ENCODE measurements at places on chromosomes 6 and 20.

DNA sequence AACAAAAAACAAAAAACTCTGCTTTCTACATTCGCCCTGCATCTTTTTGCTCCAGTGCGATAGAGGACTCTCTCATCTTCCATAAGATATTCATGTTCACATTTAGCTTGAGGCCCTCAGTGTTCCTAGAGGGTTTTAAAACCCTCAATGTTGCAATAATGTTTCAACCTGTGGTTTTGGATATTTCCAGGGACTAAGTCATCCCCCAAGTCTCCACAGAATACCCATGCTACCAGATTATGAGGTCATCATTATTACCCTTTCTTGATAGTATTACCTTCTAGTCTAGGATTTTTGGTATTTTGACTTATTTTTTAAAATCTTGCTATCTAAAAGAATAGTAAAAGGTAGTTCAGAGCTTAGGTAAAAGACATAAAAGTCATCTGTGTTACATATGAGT, 480.5 kb upstream of the ID4 start:
- DNase-seq: no peak

GRCh38 chr6:79821859-79822258, 125.5 kb downstream of the ELOVL4 start:
- DNase-seq: no peak

- DNase-seq: no peak
Measured at GRCh38 chr6:119442776-119443184, 93.2 kb upstream of the MAN1A1 start.

GRCh38 chr6:90167514-90168379, 128.9 kb downstream of the BACH2 start:
- no peak for DNase-seq

DNA sequence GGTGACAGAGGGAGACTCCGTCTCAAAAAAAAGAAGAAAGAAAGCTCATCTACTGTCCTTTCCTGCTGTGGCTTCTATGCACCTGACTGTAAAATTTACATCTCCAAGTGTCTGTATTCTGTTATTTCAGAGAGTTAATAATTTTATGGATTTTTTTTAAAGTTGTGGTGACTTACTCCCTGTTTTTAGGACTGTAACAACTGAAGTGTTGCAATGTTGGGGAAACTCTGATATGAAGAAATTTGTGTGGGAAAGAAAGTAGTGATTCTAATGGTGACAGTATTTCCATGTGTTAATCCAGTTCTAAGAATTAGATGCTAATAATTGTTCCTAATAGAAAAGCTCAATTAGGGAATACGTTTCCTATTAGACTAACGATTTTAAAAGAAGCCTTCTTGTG, 27.4 kb downstream of the STX11 start:
- no peak for DNase-seq

- DNase-seq: no peak
Measured at GRCh38 chr20:4091490-4092479, 76.4 kb upstream of the RNF24 start.

DNA sequence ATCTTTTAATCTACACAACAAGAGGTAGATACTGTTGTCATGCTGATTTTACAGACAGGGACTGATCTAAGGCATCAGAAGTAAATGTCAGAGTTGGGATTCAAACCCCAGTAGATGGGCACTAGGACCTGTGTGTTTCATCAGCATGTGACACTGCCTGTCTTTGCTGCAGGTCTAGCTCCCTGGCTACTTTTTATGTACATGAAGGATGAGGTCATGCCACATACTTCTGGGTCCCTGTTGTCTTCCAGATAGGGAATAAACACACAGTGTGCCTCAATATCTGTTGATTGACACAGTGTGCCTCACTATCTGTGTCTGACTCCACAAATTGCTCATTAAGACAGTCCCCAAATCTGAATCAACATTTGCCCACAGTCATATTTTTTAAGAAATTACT, 106.9 kb downstream of the TFAP2B start:
- DNase-seq: no peak

DNA sequence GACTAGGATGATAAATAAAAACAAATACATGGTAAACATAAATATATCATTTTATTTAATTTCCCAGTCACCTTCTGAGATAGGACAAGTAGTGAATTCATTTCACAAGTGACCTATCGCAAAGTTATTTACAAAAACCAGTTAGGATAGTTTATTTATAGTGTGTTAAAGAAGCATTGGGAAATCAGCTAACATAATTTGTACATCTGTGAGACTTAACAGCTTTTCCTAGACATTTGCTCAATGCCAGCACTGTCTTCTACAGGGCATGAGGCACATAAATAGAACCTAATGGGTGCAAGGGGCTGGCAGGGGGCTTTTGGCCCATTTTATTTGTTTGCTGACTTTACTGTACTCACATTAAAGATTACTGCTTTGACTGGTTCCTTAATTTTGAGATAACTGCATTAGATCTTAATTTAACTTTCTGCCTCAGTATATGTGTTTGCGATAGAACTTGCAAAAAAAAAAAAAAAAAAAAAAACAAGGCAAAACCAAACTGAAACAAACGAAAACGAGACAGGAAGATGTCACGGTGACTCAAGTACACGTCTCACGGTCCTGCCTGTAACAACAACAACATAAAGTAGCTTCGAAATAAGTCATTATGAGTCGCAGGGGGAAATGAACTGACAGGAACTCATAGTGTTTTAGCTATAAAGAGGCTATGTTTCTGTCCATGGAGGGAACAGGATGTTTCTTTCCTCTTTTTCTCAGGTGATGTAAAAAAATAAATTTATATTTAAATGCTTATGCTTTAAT, 133.7 kb upstream of the GMDS start:
- no peak for DNase-seq

GRCh38 chr6:82078286-82078908, 169.1 kb downstream of the IBTK start:
- no peak for DNase-seq

- no peak for DNase-seq
Measured at GRCh38 chr6:147765541-147765940, 257.1 kb downstream of the SAMD5 start.

DNA sequence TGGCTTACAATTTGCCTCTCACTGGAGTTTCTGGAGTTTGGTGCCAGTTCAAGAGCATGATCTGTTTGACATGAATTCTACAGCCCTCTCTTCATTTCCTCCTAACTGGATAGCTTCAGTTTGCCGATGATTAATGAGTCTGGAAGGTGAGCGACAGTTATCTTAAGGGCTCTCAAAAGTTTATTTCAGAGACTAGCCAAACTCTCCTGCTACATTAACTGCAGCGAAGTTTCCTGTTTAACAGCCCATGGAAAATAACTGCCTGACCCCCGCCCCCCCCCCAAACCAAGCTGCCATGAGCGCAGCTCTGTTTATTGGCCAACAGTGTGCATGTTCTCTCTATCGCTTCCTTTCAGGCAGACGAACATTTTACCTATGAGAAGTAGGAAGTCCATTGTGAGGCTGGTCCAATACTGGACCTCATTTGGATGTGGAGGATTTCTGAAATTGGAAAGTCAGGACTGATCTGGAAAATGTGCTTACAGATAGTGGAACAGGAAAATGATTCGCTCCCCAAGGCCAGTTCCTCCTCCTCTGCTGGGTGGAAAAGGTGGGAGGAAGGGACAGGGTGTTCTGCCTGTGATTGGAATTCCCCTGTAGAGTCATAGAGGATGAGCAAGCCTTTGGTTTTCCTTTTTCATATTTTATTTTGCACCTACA, 522.2 kb upstream of the JAG1 start:
- no peak for DNase-seq

DNA sequence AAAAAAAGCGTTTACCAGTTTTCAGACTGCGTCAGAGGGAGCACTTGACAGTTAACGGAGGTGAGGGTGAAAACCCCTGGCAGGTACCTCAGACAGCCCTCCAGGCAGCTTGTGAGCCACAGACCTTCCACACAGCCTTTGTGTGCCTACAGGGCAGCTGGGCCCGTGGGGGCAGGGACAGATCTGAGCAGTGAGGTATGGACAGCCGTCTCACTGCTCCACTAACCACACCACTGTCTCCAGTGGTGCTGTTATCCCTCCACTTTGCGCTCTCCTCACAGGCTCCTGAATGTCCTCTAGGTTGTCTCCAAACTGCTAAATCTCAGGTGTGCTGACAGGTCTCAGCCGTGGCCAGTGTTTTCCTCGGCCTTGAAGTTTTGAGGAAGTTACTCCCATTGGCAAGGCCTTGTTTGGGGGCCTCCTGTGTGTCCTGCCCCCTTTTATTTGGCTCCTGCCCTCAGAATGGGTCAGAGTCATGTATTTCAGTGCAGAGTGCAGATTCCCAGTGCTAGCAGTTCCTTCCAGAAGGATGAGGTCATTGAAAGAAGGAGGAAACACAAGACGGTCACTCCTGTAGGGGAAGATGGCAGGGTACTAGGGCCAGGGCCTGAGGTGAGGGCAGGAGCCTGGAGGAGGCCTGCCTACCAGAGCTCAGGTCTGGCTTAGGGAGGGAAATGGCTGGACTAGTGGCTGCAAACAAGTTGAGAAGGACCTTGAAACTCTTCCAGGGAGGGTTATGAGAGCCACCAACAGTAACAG, 11.8 kb downstream of the GFRA4 start:
- DNase-seq: no peak

DNA sequence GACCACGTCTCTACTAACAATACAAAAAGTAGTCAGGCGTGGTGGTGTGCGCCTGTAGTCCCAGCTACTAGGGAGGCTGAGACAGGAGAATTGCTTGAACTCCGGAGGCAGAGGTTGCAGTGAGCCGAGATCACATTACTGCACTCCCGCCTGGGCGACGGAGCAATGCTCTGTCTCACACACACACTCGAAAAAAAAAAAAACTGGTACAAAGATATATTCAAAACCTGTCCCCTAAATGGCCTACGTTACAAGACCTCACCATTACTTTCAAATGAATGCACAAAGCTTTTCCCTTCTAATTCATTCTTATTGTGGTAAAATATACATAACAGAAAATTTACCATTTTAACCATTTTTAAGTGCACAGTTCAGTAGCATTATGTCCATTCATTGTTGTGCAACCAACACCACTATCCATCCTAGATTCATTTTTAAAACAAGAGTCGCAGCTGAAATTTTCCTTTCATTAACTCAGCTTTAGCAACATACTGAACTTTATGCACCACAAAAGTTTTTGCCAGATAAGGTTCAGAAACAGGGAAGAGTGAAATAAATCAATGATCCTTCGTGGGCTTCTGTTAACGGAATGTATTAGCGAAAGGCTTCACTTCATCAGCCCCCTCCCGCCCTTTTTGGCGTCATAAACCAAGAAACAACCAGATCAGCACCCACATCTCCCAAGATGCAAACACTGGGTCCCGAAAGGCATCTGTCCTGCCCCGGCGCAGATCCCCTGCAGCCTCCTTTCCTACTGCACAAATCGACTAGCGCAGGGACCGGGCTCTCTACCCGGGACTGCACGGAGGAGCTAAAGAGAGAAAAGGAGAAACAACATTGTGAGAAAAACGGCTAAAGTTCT, 825 bp upstream of the FAM135A start:
- no peak for DNase-seq

- DNase-seq: no peak
Measured at GRCh38 chr6:149483334-149483725, 1.5 kb downstream of the ZC3H12D start.

DNA sequence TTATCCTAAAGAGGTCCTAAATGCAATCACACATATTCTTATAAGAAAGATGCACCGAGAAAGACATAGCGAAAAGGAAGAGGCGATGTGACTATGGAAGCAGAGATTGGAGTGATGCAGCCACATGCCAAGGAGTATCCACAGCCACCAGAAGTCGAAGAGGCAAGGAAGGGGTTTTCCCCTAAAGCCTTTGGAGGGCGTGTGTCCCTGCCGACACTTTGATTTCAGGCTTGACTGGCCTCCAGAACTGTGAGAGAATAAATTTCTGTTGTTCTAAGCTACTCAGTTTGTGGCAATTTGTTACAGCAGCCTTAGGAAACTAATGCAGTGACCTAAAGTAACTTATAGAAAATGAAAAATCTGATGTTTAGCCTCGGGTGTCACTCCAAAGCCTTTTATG, 179.5 kb upstream of the CITED2 start:
- DNase-seq: no peak

DNA sequence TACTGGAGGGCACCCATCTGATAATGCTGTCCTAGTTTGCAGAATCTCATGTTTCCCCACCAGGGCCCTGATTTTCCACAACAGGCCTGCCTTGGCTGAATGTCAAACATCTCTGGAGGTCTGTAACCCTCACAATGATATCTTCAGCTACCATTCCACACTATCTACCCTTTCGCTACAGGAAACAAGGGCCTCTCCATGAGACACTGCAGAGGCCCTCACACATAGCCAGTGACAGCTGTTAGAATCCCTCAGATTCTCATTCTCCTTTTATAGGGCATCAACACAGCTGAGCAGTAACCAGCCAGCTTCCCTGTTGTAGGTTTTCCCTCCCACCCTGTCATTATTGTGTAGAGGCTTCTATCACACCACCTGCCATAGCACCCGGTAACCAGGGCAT, 29.6 kb upstream of the MICB start:
- DNase-seq: no peak

DNA sequence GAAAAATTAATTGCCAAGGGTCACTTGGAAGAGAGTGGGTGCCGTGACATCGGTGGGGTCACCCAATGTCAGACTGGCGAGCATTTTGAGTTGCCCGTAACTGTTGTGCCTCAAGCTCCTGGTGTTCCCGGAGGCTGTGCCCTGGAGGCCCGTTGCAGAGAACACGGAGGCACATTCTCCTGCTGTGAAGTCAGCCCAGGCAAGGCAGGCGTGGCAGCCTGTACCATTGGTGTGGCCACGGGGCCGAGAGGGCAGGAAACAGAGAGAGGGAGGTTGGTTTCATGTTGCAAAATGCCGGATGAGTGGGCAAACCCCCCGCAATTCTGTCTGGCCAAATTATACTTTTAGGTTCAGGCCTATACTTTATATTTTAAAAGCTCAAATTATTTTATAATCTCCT, 81.2 kb downstream of the THBS2 start:
- DNase-seq: no peak

GRCh38 chr6:14975471-14975817, 270.4 kb upstream of the JARID2 start:
- DNase-seq: no peak

DNA sequence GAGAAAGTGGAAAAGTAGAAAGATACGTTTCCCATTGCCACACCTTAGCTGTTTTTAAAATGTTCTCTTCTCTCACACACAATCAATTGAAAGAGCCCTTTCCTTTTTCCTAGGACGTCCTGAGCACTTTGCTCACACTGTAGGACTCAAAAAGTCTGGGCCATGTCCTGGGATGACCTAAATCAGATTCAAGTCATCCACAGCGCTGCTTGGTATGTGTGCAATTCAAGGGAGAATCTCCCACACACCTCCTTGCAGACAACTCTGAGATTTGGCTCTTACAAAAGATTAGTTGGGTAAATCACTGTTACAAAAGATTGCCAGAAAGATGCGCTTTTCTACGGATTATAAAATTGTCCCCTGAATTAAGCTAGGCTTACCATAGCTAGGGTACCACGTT, 130.1 kb downstream of the RNASET2 start:
- no peak for DNase-seq

Measured in NCI-H1092 (cell line).